ENCODE measurements at places on chromosomes 6 and 20.
A peak's percentile ranks its signal among the peaks of the same experiment; 100 is the strongest.

GRCh38 chr6:83844170-83844569, 9.0 kb upstream of the RIPPLY2 start:
- no peak for DNase-seq

DNA sequence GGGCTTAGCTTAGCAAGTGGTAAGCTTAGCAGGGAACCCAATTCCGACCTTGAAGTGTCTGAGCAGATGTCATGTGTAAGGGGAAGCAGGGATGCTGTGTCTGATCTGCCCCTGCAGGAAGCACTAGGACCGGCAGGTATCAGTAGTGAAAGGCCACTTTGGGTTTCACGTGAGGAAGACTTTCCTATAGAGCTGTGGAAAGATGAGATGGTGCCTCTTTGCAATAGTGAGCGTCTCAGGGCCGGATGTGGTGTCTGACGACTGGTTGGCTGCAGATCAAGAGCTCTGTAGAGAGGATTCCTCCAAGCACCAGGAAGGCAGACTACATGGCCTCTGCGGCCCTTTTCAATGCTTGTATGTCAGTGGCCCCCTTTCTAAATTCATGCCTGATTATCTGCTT, 98.3 kb downstream of the TIAM2 start:
- no peak for DNase-seq

DNA sequence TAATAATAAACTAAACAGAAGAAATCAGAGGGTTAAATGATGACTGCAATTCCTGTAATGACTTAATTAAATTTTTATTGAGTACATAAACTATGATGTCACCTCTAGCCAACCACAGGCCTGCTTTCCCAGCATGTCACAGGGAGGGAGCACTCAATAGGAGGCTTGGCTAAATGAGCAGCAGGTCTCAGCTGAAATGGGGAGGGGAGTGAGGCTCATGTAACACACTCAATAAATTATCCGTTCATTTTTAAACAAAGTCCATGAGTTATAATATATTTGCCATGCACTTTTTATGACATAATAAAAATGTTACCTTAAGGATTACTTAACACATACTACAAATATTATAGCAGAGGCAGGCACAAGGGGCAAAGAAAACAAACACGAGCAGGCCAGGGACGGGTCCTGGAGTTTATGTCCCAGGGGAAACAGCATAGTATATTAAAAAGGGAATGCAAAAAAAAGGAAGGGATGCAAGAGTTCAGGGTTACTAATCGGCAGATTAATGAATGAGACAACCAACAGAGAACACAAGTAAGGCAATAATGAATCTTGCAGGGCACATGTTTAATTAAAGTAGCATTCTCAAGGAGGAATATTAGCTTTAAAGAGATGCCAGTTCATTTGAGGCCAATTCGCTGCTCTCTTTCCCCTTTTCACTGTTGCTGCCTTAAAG, 27.1 kb upstream of the FAM83C start:
- no peak for DNase-seq

- DNase-seq, result no peak
Observed at GRCh38 chr6:98384334-98384733, 450.0 kb upstream of the POU3F2 start.

DNA sequence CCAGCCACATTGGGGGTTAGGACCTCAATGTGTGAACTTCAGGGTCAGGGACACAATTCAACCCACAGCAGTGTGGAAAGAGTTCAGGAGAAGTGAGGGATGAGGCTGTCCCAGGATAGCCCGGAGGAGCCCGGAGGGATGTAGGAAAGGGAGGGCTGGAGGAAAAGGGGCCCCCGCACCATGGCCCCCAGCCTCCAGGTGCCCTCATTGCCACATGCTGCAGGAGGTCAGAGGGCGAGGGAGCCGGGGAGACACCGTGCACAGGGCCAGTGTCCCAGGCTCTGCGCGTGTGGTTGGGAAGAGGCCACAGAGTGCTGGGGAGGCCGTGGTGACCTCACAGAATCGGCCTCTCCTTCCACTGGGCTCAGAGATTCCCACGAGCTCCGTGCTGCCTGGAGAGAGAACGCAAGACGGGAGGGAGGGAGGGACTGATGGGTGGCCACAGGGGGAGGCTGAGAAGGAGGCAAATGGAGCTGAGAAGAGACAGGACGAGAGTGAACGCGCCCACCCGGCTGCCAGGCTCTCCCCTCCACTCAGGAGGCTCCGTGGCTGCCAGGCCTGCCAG, 215.1 kb downstream of the DLL1 start:
- DNase-seq, result no peak

DNA sequence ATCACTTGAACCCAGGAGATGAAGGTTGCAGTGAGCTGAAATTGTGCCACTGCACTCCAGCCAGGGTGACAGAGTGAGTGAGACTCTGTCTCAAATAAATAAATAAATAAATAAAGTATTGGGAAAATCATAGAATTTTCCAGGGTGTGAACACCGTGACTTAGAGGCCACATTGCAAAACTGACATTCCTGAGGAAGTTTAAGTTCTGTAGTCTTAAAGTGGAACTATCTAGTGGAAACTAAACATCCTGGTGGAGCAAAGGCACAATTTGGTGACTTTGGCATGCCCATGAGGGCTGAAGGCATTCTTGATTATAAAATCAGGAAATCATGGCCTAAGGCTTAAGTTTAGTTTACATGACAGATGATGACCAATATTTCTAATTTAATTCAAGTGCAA, 32.7 kb upstream of the MCM3 start:
- DNase-seq, result no peak

GRCh38 chr6:154301086-154301625, 55.4 kb downstream of the IPCEF1 start:
- DNase-seq, result no peak

GRCh38 chr20:35773154-35773751, 1.4 kb downstream of the PHF20 start:
- DNase-seq, result no peak

- DNase-seq, result no peak
Observed at GRCh38 chr6:135226537-135226936, 45.4 kb downstream of the MYB start.

GRCh38 chr6:39188571-39188970, 40.7 kb downstream of the KCNK5 start:
- no peak for DNase-seq

- no peak for DNase-seq
Observed at GRCh38 chr20:60013296-60014139, 55.3 kb downstream of the CDH26 start.

GRCh38 chr6:140816681-140817080, 1316.0 kb upstream of the GJE1 start:
- DNase-seq, result no peak

GRCh38 chr6:160077024-160077423, 44.6 kb upstream of the SLC22A1 start:
- no peak for DNase-seq

- no peak for DNase-seq
Observed at GRCh38 chr20:43191946-43192863, 2.5 kb upstream of the PTPRT start.

GRCh38 chr20:33345342-33345741, 56.0 kb downstream of the CDK5RAP1 start:
- no peak for DNase-seq

DNA sequence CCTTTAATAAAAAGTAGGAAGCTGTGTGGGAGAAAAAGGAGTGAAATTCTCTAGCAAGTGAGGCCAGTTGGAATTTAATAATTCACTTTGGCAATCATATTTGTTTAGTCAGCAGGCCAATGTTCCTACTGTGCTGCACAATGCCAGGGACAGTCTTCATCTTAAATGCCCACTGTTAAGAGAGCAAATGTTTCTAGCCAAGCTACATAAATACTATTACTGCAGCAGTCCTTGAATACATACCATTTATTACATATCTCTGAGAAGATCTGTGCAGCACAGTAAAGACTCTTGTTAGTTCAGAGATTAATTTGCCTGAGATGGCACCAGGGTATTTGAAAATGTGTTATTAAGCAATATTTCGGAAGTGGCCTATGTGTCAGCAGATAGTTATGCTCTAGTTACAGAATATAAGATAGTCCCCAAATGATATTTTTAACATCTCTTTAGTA, 105.4 kb downstream of the OGFRL1 start:
- peak; percentile 51 for DNase-seq

GRCh38 chr6:134809130-134809529, 140.8 kb downstream of the ALDH8A1 start:
- DNase-seq, result no peak

- no peak for DNase-seq
Observed at GRCh38 chr6:50979171-50979525, 160.5 kb downstream of the TFAP2B start.

GRCh38 chr20:3712279-3712873, at the start of gene SIGLEC1:
TSS of gene SIGLEC1 (minus strand) at chr20:3712600. CDS start at chr20:3707128, 5,472 bp downstream.
- no peak for DNase-seq
